ENCODE measurements at places on chromosomes 11 and 22.
A peak's percentile ranks its signal among the peaks of the same experiment; 100 is the strongest.

DNA sequence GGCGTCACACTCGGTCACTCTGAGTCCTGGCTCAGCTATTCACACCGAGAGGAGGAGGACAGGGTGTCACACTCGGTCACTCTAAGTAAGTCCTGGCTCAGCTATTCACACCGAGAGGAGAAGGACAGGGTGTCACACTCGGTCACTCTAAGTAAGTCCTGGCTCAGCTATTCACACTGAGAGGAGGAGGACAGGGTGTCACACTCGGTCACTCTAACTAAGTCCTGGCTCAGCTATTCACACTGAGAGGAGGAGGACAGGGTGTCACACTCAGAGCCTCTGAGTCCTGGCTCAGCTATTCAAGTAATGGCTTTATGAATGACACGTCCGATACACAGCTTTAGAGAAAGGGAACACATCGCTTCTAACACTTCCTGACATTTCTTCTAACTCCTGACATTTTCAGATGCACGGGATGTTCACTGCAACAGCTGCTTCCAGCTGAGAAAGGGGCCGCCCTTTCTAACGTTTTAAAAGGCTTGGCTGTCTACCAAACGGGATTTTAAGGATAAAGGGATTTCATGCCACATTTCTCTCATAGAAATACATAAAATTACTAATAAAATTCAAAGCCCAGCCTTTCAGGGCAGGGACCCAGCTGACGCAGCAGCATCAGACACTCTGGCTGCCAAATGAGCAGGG is 28.1 kb downstream of the DRD4 start:
- no peak for DNase-seq

DNA sequence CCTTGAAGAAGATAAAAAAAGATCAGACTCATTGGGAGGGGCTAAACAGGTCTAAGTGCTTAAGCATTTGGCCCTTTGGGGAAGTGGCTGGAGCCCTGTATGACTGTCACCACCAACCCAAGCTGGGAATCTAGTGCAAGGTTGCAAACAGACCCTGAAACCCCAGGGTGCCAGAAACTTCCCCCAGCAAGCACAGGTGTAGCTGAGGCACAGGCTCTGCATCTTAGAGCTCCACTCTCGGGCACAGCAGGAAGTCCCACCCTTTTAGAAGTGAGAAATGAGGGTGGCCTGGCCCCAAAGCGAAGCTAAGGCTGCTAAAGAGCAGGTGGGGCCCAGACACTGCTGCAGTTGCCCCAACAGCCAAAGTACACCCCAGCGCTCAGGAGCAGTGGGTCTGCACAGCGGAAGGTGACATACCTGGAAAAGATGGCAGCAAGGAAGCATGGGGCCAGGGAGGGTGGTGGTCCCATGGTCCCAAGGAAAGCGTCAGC is 5.8 kb upstream of the KDM2A start:
- DNase-seq = no peak

DNA sequence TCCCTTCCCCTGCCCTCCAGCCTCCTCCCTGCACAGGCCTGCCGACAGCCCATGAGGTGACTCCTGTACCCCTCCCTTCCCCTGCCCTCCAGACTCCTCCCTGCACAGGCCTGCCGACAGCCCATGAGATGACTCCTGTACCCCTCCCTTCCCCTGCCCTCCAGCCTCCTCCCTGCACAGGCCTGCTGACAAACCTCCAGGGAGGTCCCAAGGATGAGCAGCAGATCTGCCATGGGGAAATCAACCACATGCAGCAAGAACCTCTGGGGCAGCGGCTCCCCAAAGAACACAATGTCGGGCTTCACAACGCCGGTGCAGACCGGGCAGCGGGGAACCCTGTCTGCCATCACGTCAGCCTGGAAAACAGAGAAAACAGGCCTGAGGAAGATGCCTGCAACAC is 12.3 kb downstream of the SIRT3 start:
- DNase-seq = no peak

- DNase-seq = peak; percentile 45
Measured at GRCh38 chr11:74009675-74010305, 905 bp upstream of the UCP3 start.

GRCh38 chr11:119450590-119451326 is 27.8 kb upstream of the THY1 start:
- no peak for DNase-seq

GRCh38 chr11:60782393-60783140 is 2.6 kb upstream of the MS4A10 start:
- no peak for DNase-seq

- peak; percentile 73 for DNase-seq
Measured at GRCh38 chr22:36156515-36157419, 3.8 kb downstream of the APOL3 start.
